ENCODE measurements at places on chromosomes 11 and 22. TPM values are rescaled to one million over a fixed set of nuclear protein-coding genes. Genes with fewer than 3 reads are reported as not detected.

Gene ARFIP2
- total RNA-seq = 27.4 TPM

Gene GGT5
- 3.2 TPM for total RNA-seq

Gene OR5B21
- not detected for total RNA-seq

Gene KMT5B
- 33.1 TPM for total RNA-seq

Gene OVCH2
- not detected for total RNA-seq

Gene RIMBP3B
- 0.85 TPM for total RNA-seq

Gene LRP4
- 1.8 TPM for total RNA-seq

Gene CD3D
- 1,261 TPM for total RNA-seq

Gene MS4A15
- total RNA-seq = not detected

Gene TRIM66
- total RNA-seq = 4.6 TPM

Gene KDELR3
- 2.3 TPM for total RNA-seq

Gene TEX12
- total RNA-seq = 0.09 TPM

Gene RAB36
- 0.42 TPM for total RNA-seq

Gene KRTAP5-2
- not detected for total RNA-seq

Gene FSHB
- 0.05 TPM for total RNA-seq

Gene PARVG
- total RNA-seq = 60.8 TPM

Gene SLC5A4
- total RNA-seq = 0.09 TPM

Gene SCUBE2
- 2.1 TPM for total RNA-seq

Gene MFRP
- not detected for total RNA-seq

Gene UBQLN3
- total RNA-seq = under 0.01 TPM

Gene CBLIF
- not detected for total RNA-seq

Gene SLC22A9
- not detected for total RNA-seq

Gene ZFP91
- 35.8 TPM for total RNA-seq

Gene FAT3
- 1.1 TPM for total RNA-seq

Gene NRIP3
- total RNA-seq = 1.2 TPM

Gene CCDC116
- total RNA-seq = 0.09 TPM

Gene MOGAT2
- 0.14 TPM for total RNA-seq

Gene KRTAP5-10
- total RNA-seq = not detected

Gene DENND6B
- total RNA-seq = 1.4 TPM

Gene NPAS4
- not detected for total RNA-seq

Gene CLCF1
- 0.19 TPM for total RNA-seq

Gene ZP1
- total RNA-seq = 1.6 TPM
